ENCODE measurements at places on chromosomes 1 and 21.

DNA sequence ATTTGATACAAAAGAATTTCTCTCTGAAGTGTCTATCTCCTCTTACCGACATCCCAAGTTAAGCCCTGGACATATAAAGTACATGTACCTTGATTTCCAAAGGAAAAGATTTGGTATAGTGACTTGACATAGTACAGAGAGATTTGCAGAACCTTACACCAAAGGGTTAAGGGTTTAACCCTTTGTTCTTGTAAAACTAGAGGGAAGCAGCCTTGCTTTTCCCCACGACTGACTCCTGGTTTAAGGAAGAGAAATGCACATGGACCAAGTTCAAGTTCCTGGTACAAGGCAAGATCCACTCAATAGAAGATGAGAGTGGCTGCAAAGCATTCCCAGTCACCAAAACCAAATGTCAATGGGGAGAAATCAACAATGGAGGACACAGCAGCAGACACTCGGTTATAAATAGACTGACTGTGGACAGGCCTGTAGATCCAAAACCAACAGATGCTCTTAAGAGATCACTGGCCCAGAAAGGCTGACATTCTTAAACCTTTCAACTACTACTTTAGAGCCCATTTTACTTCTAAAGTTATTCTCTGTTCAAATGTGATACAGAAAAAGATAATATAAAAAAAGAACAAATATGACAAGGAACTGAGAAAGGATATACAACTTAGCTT, 69.4 kb downstream of the PUM1 start:
- DNase-seq = no peak

GRCh38 chr1:186214791-186215190, 160.3 kb downstream of the TPR start:
- no peak for DNase-seq

- peak; percentile 54 for DNase-seq
Observed at GRCh38 chr1:91523482-91523881, 22.8 kb downstream of the CDC7 start.

GRCh38 chr1:103514920-103515503, 10.5 kb upstream of the RNPC3 start:
- DNase-seq = no peak

GRCh38 chr1:48114596-48115382, 107.7 kb upstream of the SLC5A9 start:
- DNase-seq = no peak

DNA sequence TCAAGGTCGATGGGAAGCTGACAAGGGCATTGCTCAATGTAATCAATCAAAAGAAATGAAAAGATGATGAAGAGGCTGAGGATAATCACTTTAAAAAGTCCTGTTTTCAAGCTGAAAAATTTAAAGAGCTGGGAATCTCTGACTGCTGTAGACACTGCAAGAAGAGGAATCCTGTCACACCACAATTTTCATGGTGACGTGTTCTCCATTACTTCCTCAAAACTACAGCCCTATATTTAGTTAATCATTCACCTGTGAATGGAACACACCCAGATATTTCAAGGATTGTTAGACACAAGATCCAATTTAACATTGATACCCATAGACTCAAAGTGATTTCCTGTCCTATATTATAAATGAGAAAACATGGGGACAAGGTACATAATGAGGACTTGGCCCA, 1048.3 kb downstream of the AMY1C start:
- no peak for DNase-seq

- DNase-seq = no peak
Observed at GRCh38 chr1:31902510-31902860, 35.7 kb downstream of the PTP4A2 start.

GRCh38 chr21:44892536-44893277, 19.2 kb upstream of the PTTG1IP start:
- peak; percentile 89 for DNase-seq

DNA sequence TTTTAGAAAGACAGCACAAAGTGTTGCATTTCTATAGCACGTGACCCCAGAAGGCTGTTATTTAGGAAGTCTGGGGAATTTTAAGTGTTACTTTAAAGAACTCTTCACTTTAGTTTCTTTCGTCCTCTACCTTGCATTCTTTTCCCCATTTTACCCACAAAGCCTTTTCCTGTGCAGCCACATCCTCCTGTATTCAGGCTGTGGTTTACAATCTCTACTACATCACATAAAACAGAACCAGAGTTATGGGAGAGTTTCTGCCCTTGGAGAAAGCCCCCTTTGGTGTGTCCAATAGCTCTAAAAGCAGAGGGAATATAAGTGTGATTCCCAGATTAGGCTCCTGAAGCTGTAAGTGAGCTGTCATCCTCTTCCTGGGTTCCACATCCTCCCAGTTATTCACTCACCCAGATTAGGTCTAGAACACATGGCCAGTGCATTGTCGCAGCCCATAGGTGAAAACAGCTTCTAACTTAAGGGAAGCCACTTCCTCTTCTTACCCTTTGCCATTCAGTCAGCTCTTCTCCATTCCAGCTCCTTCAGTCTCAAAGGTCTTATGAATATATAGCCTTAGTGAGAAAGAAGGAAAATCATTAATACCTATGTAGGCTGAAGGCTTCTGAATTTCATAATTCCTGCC, 171.1 kb downstream of the PIGK start:
- no peak for DNase-seq

DNA sequence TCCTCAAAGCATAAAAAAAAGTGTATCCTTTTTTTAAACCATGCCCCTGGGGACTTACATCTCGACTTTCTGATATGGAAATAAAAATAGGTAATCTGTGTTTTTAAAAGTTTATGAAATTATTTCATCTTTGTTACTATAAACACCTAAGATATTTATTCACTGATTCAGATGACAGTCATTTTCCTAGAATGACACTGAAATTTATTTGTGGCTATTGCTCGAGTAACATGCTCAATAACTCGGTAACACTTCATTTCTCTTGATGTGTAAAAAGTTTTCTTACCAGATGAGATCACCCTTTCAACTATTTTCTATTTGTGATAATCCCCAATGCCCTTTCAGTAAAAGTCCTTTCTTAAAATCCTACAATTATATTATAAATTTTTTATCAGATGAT, 495.8 kb downstream of the TTLL7 start:
- DNase-seq = no peak

GRCh38 chr21:38496224-38496623, 2.1 kb downstream of the ERG start:
- no peak for DNase-seq

DNA sequence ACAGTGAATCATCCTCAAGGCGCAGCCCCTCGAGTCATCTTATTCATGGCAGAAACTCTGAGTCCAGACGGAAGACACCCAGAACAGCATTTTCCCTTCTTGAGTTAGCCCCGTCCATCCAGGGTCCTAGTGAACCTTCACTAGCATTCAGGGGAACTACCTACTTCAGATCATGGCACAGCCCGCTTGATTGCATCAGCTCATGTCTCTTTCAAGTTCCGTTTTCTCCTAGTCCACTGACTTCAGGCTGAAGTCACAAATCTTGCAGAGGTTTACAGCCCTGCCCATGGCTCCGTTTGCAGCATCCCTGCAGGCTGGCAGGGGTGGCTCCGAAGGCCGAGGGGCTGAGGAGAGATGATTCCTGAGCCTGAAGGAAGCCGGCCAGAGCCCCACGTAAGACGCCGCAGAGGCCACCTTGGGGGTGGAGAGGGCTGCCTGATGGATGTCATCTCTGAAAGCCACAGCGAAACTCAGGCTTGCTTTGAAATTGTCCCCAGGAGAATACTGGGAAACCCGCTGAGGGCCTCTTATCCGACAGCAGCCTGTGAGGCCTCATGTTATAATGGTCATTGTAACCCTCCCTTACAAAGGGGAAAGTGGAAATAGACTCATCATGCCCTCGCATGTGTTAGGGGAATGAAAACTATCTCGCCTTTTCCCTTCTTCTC, 310.2 kb upstream of the AJAP1 start:
- DNase-seq = no peak

- DNase-seq = no peak
Observed at GRCh38 chr1:80064524-80064923, 1058.0 kb upstream of the ADGRL4 start.

GRCh38 chr1:81693316-81693715, 107.4 kb upstream of the ADGRL2 start:
- no peak for DNase-seq

DNA sequence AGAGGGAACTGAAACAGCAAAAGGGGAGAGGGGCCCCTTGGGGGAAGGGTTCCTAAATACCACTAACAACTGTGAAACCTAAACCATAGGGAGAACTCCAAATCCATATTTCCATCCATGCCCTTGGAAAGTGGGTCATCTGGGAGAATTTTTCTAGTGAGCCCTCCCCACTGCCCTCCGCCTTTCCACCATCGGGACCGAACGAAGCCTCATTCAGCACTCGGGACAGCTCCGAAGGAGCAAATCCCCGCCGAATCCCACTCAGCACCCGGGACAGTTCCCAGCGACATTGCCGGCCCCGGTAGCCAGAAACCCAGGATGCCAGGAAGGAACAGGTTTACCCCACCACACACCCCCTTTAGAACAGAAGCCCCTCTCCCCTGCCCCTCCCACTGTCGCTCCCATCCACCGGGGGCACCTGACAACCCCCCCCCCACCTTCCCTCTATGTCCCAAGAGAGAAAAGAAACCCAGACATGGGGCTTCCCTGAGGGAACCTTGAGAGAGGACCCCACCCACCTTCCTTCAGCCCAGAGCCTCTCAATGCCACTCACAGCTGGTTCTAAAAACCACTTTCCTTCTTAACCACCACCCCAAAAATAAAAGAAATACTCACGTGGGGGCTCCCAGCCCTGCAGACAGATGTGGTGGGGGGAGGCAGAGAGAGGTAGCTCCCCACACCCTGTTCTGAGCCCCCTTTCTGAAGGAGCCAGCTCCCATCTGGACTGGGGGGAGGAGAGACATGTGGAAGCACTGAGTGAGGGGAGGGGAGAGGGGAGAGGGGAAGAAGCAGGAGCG, 4.5 kb downstream of the DLGAP3 start:
- DNase-seq = peak; percentile 81

- no peak for DNase-seq
Observed at GRCh38 chr1:220732137-220732536, 16.0 kb upstream of the MTARC2 start.

DNA sequence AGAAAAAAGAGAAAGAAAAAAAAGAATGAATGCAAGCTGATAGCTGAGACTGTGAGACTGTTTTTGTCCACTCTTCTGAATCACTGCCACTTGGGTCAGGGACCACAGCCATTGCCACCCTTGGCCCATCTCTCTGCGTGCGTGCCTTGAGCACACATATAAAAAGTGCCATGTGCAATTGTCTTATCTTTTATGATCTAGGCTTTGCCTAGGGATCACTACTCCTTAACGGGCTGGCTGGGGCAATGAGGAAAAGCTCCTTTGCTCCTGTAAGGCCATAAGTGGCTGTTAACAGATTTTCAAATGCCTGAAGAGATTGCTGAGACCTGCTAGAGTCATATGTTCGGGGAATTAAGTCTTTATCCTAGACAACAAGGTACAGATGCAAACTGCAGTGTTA, 8.2 kb downstream of the SPATA46 start:
- no peak for DNase-seq

DNA sequence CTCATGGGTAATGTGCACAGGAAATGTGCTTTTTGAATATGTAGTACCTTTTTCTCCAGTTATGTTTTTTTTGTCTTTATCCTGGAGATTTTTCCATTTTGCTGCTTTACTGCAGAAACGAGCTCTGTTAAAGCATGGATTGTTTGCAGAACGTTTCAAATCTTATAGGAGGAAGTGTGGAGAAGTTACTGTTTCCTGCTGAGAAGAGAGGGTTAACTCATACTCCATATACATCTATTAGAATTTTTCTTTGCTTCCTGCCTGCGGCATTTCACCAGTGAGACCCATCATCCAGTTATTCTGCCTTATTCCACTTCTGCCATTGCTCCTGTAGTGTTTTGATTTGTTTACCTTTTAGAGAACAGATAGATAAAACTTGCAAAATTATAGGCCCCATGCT, 2.0 kb downstream of the RPRD2 start:
- no peak for DNase-seq

DNA sequence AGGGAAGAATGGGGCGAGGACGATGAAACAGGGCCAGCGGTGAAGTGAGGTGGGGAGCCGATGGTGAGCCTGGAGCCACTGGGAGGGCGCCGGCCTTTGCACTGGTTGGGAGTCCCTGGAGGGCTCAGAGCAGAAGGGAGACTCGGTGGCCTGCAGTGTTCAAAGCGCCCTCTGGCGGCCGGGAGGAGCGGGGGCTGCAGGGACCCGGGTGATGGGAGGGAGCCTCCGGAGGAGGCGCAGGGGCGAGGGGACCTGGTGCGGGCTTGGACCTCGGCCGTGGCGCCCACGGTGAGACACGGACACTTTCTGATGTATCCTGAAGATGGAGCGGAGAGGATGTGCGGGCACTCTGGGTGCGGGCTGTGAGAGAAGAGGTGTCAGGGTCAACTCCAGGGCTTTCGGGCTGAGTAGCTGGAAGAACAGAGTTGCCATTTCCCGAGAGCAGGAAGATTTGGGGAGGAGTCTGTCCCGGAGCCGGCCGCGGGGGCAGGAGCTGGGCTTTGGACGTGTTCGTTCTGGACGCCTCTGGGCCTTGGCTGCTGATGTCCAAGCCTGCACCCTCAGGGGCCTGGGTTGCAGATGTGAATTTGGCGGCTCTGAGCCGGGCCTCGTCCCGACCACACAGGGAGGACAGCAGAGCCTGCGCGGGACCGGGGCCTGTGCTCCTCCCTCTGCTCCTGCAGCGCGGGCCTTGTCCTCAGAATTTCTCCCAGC, 29.7 kb downstream of the HEYL start:
- DNase-seq = peak; percentile 92

DNA sequence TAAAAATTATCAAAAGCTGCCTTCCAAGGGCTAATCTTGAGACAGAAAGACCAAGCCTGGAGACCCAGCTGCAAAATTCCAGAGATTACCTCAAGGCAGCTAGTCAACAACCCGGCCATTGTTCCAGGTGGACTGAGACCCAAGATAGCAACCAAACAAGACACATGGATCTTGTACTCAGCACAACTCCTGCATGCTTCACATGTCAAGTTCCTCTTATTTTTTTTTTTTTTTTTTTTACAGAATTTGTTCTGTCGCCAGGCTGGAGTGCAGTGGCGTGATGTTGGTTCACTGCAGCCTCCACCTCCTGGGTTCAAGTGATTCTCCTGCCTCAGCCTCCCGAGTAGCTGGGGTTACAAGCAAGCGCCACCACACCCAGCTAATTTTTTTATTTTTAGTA, 40.1 kb downstream of the CD2 start:
- DNase-seq = no peak

DNA sequence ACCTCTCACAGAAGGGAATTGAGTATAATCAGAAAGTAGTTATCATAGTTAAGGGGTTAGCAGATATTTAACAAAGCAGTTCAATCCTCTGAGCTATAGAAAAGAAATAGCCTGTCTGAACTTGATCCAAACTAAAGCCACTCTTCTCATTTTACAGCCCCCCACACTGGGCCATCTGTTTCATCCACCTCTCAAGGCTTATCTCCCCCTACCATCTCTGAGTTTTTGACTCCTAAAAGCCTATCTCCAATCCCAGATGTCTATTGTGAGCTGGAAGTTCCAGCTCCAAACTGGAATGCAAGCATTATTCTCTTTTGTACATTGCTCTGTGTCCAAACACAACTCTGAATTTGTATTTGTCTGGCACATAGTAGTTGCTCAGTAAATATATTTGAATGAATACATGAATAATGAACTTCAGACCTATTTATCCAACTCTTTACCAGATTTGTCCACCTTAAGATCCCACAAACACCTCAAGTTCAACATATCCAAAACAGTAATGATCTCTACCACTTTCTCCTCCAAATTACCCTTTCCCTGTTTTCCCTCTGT, 98.1 kb downstream of the PLPP3 start:
- DNase-seq = no peak

GRCh38 chr1:1606232-1606631, 6.3 kb upstream of the FNDC10 start:
- no peak for DNase-seq

- DNase-seq = peak; percentile 24
Observed at GRCh38 chr1:215710036-215710898, 143.2 kb downstream of the KCTD3 start.
